ENCODE measurements at places on chromosomes 5 and 9. TPM values are rescaled to one million over a fixed set of nuclear protein-coding genes. Genes with fewer than 3 reads are reported as not detected.

Gene SLC25A2
- 0.20 TPM for total RNA-seq

- no peak overlapping the region for H3K27ac ChIP-seq
- H3K36me3 ChIP-seq, result peaks cover 20% of the 10 kb centered on the region
- H3K27me3 ChIP-seq, result no peaks in the 10 kb centered on the region
- H3K4me3 ChIP-seq, result no peak overlapping the region
Observed at GRCh38 chr5:94694671-94695070, 76.2 kb downstream of the SLF1 start.

Gene INSL6
- total RNA-seq, result not detected

Gene LTC4S
- total RNA-seq, result 1.7 TPM

Gene HTR4
- not detected for total RNA-seq

GRCh38 chr9:89555451-89556375 is 49.1 kb upstream of the GADD45G start:
- H3K4me3 ChIP-seq, result no peak overlapping the region
- no peak for DNase-seq
- peaks cover 23% of the 10 kb centered on the region for H3K4me1 ChIP-seq
- peak overlapping the region; percentile 6 for H3K27ac ChIP-seq
- H3K36me3 ChIP-seq, result no peaks in the 10 kb centered on the region

DNA sequence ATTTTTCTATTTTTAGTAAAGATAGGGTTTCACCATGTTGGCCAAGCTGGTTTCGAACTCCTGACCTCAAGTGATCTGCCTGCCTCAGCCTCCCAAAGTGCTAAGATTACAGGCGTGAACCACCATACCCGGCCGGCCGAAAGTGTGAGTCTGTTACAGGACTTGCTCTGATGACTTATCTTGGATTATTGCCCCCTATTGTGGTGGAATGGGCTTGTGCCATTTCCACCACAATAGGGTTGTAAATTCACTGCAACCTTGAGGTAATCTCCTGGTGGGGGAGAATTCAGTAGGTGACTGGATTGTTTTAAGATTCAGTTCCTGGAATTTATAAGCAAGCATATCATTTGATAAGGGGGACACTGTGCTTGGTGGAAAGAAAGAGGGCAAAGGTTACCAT is 15.0 kb upstream of the HMGCR start:
- no peaks in the 10 kb centered on the region for H3K36me3 ChIP-seq
- H3K27me3 ChIP-seq, result peaks cover 2% of the 10 kb centered on the region
- H3K4me3 ChIP-seq, result no peak overlapping the region
- H3K4me1 ChIP-seq, result peaks cover 16% of the 10 kb centered on the region
- DNase-seq, result no peak

Gene RASEF
- not detected for total RNA-seq

Gene PTPRD
- 0.05 TPM for total RNA-seq

DNA sequence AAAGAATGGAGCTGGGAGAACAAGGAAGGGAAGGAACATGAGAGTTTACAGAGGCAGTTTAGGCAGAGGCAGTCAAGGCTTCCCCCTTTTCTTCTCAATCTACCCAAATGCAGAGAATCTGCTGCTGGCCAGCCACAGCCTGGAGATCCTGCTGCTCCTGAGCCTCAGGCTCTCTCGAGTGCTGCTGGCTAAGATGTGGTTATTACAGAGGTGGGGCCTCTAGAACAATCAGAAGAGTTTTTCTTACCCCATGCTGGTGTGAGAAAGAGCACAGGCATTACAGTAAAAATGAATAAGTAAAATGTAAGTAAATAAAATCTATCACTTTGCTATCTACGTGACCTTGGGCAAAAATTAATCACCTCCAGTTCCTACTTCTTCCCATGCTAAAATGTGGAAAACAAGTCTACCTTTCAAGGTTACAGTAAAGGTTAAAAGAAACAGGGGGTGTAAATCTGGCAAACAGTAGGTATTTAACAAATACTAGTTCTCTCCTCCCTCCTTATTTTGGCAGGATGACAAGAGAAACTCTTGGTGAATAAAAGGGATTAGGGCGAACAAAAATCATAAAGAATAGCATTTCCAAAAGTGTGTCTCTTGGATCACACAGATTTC is 31.1 kb downstream of the FBXW11 start:
- DNase-seq, result no peak
- no peak overlapping the region for H3K4me3 ChIP-seq
- H3K27ac ChIP-seq, result peak overlapping the region; percentile 63
- peaks cover 44% of the 10 kb centered on the region for H3K4me1 ChIP-seq

GRCh38 chr5:6365977-6366590 is 12.3 kb downstream of the MED10 start:
- peaks cover 49% of the 10 kb centered on the region for H3K36me3 ChIP-seq
- H3K4me1 ChIP-seq, result peaks cover 5% of the 10 kb centered on the region
- no peaks in the 10 kb centered on the region for H3K27me3 ChIP-seq
